NCI-H1930 (cell line): ENCODE measurements at places on chromosomes 7 and 10.

- DNase-seq: no peak
These were observed 21.0 kb downstream of the NUDT13 start for GRCh38 chr10:73131301-73131700.

- DNase-seq: no peak
These were observed 24.3 kb upstream of the KCNIP2 start for GRCh38 chr10:101867931-101868330.

GRCh38 chr7:684416-684815 lies 42.1 kb upstream of the DNAAF5 start:
- DNase-seq: no peak

- no peak for DNase-seq
These were observed 122.7 kb downstream of the SFMBT2 start for GRCh38 chr10:7288060-7288690.

- DNase-seq: no peak
These were observed 184.7 kb upstream of the ANK3 start for GRCh38 chr10:60574388-60574787.

GRCh38 chr10:123103944-123104343 lies 31.8 kb upstream of the HMX3 start:
- no peak for DNase-seq

DNA sequence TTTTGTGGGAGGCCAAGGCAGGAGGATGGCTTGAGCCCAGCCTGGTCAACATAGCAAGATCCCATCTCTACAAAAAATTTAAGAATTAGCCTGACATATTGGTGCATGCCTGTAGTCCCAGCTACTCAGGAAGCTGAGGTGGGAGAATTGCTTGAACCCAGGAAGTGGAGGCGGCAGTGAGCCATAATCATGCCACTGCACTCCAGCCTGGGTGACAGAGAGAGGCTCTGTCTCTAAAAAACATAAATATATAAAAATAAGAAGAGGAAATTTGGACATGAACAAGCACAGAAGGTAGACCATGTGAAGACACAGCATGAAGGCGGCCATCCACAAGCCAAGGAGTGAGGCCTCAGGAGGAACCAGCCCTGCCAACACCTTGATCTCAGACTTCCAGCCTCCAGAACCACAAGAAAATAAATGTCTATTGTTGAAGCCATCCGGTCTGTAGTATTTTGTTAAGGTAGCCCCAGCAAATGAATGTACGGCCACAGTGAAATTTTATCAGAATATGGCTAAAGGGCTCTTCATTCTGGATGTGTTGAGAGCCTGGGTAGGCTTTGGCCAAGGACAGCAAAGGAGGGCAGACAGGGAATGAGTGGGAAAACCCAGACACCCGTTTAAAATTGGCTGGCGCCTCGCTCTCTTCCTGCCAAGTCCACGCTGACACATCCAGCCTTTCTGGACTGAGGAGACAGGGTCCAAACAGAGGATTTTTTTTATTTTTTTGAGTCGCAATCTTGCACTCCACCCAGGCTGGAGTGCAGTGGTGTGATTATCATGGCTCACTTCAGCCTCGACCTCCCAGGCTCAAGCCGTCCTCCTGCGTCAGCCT lies 12.9 kb upstream of the GRID2IP start:
- DNase-seq: no peak

DNA sequence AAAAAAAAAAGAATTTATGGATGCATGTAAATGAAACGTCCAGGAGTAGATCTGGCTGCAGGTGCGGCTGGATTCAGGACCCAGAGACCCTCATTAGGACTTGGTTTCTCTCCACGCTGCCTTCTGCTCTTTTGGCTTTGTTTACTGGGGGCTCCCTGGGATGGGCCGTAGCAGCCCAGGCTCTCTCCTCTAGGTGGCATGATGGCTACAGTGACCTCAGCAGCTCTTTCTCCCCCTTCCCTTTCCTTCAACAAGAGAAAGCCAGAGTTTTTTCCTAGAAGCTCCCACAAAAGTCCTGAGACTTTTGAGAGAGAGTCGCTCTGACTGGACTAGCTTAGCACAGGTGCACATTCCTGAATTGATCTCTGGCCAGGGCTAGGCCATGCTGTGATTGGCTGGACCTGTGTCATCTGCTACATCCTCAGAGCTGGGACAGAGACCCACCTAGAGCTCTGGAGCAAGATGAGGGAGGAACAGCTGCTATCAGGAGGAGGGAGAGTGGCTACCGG lies 67.8 kb upstream of the PDCD4 start:
- no peak for DNase-seq

DNA sequence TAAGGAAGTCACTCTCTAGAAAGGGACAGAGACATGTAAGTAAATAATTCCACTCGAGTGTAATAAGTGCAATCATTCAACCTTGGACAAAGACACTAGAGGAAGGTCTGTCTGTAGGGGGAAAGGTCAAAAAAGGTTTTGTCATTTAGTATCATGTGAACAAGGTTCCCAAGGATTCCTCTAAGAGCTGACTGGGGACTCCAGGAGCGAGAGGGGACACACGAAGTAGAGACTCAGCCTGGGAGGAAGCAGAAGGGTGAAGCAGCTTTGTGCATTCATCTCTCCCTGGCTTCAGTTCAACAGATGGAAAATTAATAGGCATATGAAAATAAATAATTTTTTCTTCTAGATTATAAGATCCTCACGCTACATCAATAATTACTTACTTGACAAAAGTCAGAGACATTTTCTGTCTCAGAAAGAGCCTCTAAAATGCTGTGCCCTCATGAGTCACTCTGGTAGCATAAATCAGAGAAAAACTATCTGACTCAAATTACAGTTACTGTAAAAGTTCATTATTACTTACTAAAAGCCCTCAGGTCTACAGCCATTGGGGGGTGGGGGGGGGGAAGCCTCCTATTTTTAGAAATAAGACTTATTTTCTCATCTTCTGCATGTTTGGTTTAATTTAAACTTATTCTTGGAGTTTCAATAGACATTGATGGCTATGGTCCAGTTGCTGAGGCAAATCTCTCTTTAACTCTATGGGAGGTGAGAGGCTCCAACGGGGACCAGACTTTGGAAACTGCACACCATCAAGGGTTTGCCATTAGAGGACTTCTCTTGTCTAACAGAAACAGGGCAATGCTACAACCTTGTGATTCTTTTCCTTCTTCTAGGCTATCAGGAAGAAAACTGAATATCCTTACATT lies 275.1 kb upstream of the KLF14 start:
- DNase-seq: no peak

GRCh38 chr10:85857305-85857704 lies 509.3 kb downstream of the GRID1 start:
- DNase-seq: no peak

- no peak for DNase-seq
These were observed 67.2 kb downstream of the DLG5 start for GRCh38 chr10:77859200-77859864.

DNA sequence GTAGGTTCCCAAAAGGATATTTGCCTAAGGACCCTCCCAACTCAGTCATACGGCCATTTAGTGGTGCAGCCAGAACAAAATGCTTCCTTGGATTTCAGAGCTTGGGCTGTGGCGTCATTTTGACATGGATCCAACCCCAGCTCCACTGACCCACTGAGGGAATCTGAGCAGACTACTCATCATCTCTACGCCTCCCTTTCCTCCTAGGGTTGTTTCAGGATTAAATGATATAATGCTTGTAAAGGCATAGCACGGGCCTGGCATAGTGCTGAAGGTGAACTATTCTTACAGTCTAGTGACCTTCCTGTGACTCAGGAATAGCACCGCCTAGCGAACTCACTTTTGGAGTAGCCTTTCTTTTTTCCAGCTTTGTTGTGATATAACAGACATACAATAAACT lies 70.3 kb upstream of the LOXL4 start:
- DNase-seq: no peak

GRCh38 chr7:100577507-100577906 lies 3.8 kb upstream of the SAP25 start:
- DNase-seq: no peak

DNA sequence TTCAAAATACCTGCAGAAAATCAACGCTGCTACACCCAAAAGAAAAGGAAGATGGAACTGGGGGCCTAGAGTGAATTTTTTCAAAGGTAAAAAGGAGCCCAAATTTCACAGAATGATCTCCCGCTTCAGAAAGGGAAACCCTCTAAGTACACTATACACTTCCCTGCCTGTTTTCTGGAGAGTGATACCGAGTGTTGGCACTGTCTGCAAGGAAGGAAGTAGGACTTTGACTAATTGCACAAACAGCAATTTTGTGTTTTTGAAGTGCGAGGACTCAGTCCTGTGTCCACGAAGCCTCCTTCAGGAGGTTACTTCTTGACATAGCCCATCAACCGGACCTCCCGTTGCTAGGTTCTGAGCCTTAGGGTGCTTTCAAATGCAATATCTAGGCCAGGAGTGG lies 106.3 kb downstream of the KIAA1217 start:
- DNase-seq: no peak

- DNase-seq: no peak
These were observed 9.9 kb downstream of the FAM204A start for GRCh38 chr10:118332236-118332635.

DNA sequence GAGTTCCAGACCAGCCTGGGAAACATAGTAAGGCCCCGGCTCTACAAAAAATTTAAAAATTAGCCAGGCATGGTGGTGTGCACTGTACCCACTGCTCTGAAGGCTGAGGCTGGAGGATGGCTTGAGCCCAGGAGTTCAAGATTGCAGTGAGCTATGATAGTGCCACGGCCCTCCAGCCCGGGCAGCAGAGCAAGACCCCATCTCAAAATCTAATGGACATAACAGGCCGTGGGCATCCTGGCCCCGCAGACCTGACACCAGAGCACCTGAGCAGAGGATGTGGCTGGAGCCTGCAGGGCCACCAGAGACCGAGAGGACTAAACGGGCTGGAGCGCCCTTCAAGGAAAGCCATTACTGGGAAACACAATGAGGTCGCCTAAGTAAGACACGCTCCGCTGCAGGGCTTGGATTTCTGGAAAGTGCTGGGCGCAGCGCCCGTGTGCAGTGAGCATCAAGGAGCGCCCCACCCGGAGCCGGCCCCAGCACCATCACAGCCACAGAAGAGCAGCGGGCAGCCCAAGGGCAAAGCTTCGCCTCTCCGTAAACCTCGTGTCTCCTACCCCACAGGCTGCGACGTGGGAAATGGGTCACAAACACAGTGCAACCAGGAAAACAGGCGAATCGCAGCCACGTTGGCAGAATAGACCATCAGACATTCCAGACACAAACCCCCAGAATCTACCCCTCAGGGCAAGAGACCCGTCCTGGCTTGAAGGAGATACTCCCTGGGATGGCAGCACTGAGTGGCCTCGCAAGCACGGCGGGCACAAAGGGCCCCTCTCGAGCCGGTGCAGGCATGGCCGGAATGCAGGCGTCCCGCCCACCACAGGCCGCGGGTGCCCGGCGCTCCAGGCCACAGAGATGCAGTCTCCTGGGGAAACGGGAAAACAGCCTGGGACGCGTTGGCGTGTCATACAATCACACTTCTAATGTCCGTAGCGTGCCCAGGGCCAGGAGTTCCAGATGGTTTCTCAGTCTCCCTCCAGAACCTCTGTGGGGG lies 4.9 kb downstream of the RADIL start:
- no peak for DNase-seq

DNA sequence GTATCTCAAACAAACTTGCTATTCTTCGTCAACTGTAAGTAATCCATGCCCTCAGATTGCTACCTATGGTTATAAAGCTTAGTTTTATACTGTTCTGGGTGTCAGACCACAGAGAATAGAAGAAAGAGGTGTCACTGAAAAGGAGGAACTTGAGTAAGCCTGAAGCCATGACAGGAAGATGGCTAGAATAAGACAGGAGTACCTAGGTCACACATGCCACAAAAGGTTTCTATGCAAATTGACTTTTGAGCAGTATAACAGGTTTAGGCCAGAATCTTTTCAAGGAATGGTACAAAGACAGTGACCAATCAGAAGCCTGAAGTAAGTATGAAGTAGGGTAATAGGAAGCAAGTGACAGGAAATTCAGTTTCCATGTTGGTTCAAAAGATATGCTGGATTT lies 23.5 kb downstream of the FBXW4 start:
- no peak for DNase-seq

GRCh38 chr10:21385536-21385935 lies 139.9 kb downstream of the SKIDA1 start:
- no peak for DNase-seq

DNA sequence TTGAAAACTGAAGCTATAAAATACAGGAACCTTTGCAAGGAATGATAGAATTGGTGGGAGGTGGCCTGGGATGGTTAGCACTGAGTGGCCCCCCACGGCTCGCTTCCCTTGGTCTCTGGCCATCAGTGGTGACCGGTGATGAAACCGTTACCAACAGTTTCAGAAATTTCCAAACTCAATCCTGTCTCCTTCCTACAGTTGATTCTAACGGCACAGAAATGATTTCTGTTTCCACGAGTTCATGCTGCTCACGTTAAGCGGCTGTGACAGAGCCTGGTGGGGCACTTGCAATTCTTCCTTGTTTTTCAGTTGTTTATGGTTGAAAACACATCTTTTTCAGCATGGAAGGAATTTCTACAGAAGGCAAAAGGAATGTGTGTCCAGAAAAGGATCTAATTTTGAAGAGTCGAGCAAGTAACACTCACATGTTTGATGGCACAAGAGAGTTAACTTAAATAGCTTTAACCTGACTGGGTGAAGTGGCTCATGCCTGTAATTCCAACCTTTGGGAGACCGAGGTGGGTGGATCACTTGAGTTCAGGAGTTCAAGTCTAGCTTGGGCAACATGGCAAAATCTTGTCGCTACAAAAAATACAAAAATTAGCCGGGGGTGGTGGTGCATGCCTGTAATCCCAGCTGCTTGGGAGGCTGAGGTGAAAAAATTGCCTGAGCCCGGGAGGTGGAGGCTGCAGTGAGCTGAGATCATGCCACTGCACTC lies 100.1 kb downstream of the DNAJB6 start:
- DNase-seq: no peak

- no peak for DNase-seq
These were observed 61.0 kb downstream of the PLPP4 start for GRCh38 chr10:120517881-120518484.

DNA sequence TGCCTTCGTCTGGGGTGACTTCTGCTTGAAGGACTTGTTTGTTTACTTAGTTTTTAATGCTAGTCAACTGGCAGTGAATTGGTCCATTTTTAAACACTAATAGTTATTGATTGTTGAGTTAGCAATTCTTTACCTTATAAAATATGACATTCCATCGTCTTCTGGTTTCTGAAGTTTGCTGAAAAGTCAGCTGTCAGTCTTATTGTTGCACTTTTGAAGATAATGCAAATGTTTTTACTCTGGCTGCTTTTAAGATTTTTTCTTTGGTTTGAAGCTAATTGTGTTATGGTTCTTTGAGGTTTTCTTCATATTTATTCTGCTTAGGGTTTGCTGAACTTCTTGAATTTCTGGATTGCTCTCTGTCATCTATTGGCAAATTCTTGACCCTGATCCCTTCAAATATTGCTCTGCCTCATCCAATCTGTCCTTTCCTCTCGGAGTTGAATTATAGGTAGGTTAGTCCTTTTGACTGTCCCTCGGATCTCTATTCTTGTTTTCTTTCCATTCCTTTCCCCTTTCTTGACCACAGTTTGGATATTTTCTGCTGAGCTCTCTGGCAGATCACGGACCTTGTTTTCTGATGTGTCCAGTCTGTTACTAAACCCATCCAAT lies 24.2 kb downstream of the MGMT start:
- DNase-seq: no peak

- no peak for DNase-seq
These were observed 92.6 kb downstream of the RGS10 start for GRCh38 chr10:119449760-119450461.
